ENCODE measurements at places on chromosomes 5 and 9. TPM values are rescaled to one million over a fixed set of nuclear protein-coding genes. Genes with fewer than 3 reads are reported as not detected.

Gene NINJ1
- total RNA-seq = 25.3 TPM

DNA sequence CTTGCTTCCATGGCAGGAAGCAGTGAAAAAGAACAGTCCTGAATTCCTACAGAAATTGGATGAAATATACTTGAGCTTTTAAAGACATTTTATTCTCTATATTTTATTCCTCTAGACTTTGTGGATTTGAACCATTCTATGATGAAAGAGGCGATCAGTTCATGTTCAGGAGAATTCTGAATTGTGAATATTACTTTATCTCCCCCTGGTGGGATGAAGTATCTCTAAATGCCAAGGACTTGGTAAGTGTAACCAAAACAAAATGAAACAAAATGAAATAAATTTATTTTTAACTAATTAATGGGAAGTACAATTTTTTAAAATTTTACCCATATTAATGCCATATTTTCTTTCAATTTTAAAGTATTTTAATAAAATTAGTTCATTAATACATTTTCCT is 34.1 kb downstream of the STARD4 start:
- no peaks in the 10 kb centered on the region for H3K4me1 ChIP-seq
- 0 out of 2 replicates have a peak, but pooled peaks cover 2% of the 10 kb centered on the region for H3K27me3 ChIP-seq
- DNase-seq = no peak
- H3K27ac ChIP-seq = no peak overlapping the region

Gene TAF11L5
- total RNA-seq = not detected

Gene PIP5K1B
- not detected for total RNA-seq

DNA sequence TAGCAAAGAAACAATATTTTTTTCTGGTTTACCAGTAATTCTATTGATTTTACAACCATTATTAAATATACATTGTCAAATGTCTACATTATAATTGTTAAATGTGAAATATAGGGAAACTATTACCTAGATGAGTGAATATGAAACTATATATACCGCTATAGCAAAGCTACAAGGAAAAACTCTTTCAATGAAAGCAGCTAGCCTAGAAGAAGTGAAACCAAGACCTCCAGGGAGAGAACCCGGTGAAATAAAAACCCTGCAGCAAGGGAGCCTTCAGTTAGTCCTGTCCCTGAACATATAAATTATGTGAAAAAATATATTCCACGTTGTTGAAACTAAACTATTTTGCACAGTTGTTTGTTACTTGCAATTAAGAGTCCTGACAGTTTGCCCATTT is 913.1 kb downstream of the EFNA5 start:
- H3K36me3 ChIP-seq = no peaks in the 10 kb centered on the region
- H3K27me3 ChIP-seq = no peaks in the 10 kb centered on the region
- no peak overlapping the region for H3K27ac ChIP-seq
- H3K4me3 ChIP-seq = no peak overlapping the region
- no peaks in the 10 kb centered on the region for H3K4me1 ChIP-seq

DNA sequence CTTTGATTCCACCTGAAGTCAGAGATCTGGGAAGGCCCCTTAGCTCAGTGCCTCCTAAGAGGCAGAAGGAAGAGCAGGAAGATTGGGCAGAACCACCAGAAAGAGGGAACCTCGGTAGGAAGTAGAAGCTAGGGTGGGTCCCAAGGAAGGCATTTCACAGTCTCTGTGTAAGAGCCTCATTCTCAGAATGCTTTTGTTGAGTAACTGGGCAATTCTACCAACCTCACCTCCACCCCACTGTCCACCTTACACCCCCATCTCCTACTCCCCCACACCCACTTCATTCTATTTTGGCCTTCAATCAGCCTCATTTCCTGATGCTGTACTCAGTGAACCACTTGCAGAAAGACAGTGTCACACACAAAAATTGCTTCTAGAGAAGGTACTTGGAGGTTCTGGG is 3.5 kb downstream of the HBEGF start:
- peaks cover 80% of the 10 kb centered on the region for H3K4me1 ChIP-seq
- H3K27ac ChIP-seq = no peak overlapping the region
- peaks cover 2% of the 10 kb centered on the region for H3K27me3 ChIP-seq

- H3K36me3 ChIP-seq = peaks cover 19% of the 10 kb centered on the region
- peak; percentile 64 for DNase-seq
- peaks cover 2% of the 10 kb centered on the region for H3K27me3 ChIP-seq
- H3K27ac ChIP-seq = peak overlapping the region; percentile 93
Measured at GRCh38 chr5:74639807-74640449, 600 bp downstream of the ENC1 start.

GRCh38 chr9:135296735-135297455 is 182.7 kb upstream of the PPP1R26 start:
- H3K4me3 ChIP-seq = no peak overlapping the region
- no peaks in the 10 kb centered on the region for H3K4me1 ChIP-seq
- H3K27ac ChIP-seq = no peak overlapping the region
- H3K36me3 ChIP-seq = 0 out of 2 replicates have a peak, but pooled peaks cover 5% of the 10 kb centered on the region

GRCh38 chr5:124436294-124436693 is 310.1 kb downstream of the ZNF608 start:
- peaks cover 1% of the 10 kb centered on the region for H3K27me3 ChIP-seq
- no peak overlapping the region for H3K4me3 ChIP-seq
- no peak overlapping the region for H3K27ac ChIP-seq
- no peak for DNase-seq

DNA sequence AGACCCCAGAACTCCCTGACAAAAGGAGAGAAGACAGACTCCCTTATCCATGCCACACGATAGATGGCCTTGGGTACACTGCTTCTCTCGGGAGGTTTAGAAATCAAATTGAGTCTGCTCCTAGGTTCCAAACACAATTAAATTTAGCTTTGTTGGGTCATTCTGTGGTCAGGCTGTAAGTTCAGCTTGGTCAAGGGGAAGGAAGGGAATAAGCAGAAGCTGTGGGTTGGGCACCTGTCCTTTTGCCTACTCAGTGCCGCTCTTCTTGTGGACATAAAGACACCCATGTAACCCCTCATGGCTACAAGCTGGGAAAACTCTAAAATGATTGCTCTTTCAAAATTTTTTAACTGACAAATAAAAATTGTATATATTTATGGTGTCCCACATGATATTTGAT is 19.1 kb upstream of the AK3 start:
- no peak overlapping the region for H3K27ac ChIP-seq
- no peak overlapping the region for H3K4me3 ChIP-seq
- H3K27me3 ChIP-seq = peaks cover 2% of the 10 kb centered on the region
- no peaks in the 10 kb centered on the region for H3K36me3 ChIP-seq
- no peak for DNase-seq

Gene UHRF2
- 26.9 TPM for total RNA-seq

Gene SLC25A2
- total RNA-seq = 0.24 TPM

DNA sequence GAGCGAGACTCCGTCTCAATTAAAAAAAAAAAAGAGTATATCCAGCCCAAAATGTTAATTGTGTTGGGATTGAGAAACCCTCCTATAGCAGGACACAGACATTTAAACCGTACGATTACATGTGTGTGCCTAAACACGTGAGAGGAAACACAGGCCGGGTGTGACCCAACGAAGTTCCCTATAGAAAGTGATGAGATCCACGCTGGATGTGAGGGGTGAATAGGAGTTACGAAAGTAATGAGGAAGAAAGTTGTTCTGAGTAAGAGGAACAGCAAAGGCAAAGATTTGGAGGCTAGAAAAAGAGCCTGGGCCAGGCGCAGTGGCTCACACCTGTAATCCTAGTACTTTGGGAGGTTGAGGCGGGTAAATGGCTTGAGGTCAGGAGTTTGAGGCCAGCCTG is 13.6 kb downstream of the NAIF1 start:
- no peaks in the 10 kb centered on the region for H3K36me3 ChIP-seq
- H3K27me3 ChIP-seq = peaks cover under 1% of the 10 kb centered on the region
- H3K4me1 ChIP-seq = peaks cover 21% of the 10 kb centered on the region
- no peak overlapping the region for H3K27ac ChIP-seq

Gene ADAM19
- 150 TPM for total RNA-seq

GRCh38 chr9:503326-503725 is 288.7 kb downstream of the DOCK8 start:
- H3K27ac ChIP-seq = no peak overlapping the region
- no peaks in the 10 kb centered on the region for H3K4me1 ChIP-seq

Gene GRXCR2
- not detected for total RNA-seq

GRCh38 chr5:78930721-78931120 is 54.4 kb downstream of the ARSB start:
- H3K4me3 ChIP-seq = peak overlapping the region; percentile 53
- no peak overlapping the region for H3K27ac ChIP-seq
- no peaks in the 10 kb centered on the region for H3K27me3 ChIP-seq
- DNase-seq = no peak

- no peaks in the 10 kb centered on the region for H3K36me3 ChIP-seq
- peak overlapping the region; percentile 21 for H3K4me3 ChIP-seq
- H3K27me3 ChIP-seq = peaks cover 43% of the 10 kb centered on the region
- H3K27ac ChIP-seq = no peak overlapping the region
- no peak for DNase-seq
Measured at GRCh38 chr9:123326662-123327093, 29.3 kb upstream of the CRB2 start.

Gene LSM11
- 2.2 TPM for total RNA-seq

DNA sequence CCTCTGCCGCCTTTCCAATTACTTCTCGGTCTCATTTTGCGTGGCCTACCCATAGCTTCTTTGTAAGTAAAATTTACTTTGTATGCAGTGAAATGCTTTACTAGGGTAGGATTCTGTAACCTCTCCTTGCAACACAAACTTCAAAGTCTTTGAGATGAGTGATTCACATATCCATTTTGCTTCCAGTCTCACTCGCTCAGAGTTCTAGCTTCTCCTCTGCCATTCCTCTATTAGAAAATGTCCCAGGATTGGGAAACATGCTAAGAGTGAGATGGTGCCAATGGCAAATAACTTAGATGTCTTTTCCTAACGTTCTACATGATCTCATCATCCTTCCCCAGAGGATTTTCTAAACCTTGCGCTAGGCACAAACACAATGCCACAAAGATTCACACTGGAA is 270.5 kb upstream of the SLC30A5 start:
- DNase-seq = no peak
- no peak overlapping the region for H3K4me3 ChIP-seq
- no peaks in the 10 kb centered on the region for H3K36me3 ChIP-seq
- no peak overlapping the region for H3K27ac ChIP-seq

- peaks cover 34% of the 10 kb centered on the region for H3K27me3 ChIP-seq
- no peak overlapping the region for H3K4me3 ChIP-seq
- H3K4me1 ChIP-seq = peaks cover 60% of the 10 kb centered on the region
- no peak for DNase-seq
- peaks cover 17% of the 10 kb centered on the region for H3K36me3 ChIP-seq
Measured at GRCh38 chr9:134707731-134708671, 66.4 kb downstream of the COL5A1 start.

DNA sequence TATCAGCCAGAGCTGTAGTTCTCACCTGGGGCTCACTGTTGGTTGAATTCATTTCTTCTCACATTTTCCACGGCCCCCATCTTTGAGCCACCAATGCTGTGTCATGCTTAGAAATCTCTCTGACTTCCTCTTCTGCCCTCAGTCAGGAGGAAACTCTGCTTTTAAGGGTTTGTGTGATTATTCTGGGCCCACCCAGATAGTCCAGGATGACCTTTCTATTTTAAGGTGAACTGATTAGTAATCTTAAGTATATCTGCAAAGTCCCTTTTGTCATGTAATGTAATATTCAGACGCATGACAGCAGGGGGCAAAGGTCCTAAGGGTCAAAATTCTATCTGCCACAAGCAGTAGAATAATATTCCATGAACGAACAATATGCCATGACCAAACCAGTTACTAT is 88.4 kb downstream of the AK8 start:
- no peaks in the 10 kb centered on the region for H3K36me3 ChIP-seq
- no peaks in the 10 kb centered on the region for H3K4me1 ChIP-seq
- no peak for DNase-seq
- no peak overlapping the region for H3K27ac ChIP-seq
- H3K4me3 ChIP-seq = no peak overlapping the region

DNA sequence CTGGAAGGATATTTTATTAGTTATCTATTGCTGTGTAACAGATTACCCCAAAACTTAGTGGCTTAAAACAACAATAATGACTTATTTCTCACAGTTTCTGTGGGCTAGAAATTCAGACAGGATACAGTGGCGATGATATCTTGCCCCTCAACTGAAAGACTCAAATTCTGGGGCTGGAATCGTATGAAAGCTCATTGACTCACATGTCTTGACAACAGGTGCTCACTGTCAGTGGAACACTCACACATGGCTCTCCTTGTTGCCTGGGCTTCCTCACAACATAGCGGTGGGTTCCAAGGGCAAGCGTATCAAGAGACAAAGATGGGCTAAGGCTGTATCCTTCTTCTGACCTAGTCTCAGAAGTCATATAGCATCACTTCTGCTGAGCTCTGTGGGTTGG is 3.7 kb upstream of the GNPDA1 start:
- H3K27ac ChIP-seq = no peak overlapping the region

Gene MARCOL
- not detected for total RNA-seq

- H3K4me1 ChIP-seq = no peaks in the 10 kb centered on the region
- no peak for DNase-seq
- no peaks in the 10 kb centered on the region for H3K27me3 ChIP-seq
- H3K36me3 ChIP-seq = no peaks in the 10 kb centered on the region
Measured at GRCh38 chr5:107680099-107680498, 9.4 kb upstream of the EFNA5 start.

- no peaks in the 10 kb centered on the region for H3K36me3 ChIP-seq
- H3K27ac ChIP-seq = no peak overlapping the region
- DNase-seq = no peak
- H3K27me3 ChIP-seq = peaks cover 51% of the 10 kb centered on the region
Measured at GRCh38 chr9:132207839-132208615, 46.2 kb downstream of the NTNG2 start.

DNA sequence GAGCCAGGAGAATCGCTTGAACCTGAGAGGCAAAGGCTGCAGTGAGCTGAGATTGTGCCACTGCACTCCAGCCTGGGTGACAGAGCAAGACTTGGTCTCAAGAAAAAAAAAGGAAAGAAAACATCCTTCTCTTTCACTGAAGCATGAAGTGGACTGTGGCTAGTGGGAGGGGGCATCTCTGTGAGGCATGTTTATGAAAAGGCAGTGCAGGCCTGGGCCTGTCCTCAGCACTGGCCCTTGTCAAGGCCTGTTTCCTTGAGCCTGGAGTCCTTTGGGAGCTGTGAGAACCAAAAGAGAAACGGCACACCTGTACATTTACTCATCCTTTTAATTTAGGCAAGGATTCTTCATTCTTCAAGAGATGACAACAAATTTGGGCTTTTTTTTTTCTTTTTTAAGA is 18.3 kb upstream of the FUBP3 start:
- H3K4me3 ChIP-seq = no peak overlapping the region
- no peak for DNase-seq
- H3K27me3 ChIP-seq = peaks cover 23% of the 10 kb centered on the region
- H3K27ac ChIP-seq = no peak overlapping the region
- no peaks in the 10 kb centered on the region for H3K4me1 ChIP-seq
- no peaks in the 10 kb centered on the region for H3K36me3 ChIP-seq

Gene SPATA24
- total RNA-seq = 5.4 TPM

- H3K4me1 ChIP-seq = peaks cover 11% of the 10 kb centered on the region
- no peak for DNase-seq
- H3K27ac ChIP-seq = no peak overlapping the region
Measured at GRCh38 chr5:170131235-170131634, 25.5 kb downstream of the FOXI1 start.

Gene OSTF1
- 66.4 TPM for total RNA-seq

Gene STK32A
- total RNA-seq = 0.30 TPM

Gene PDE6A
- total RNA-seq = not detected

Gene COL15A1
- total RNA-seq = 0.68 TPM

Measured in HFFc6 (cell line).